Right renal cortex interstitium (tissue), 3 donors: ENCODE measurements at places on chromosomes 3 and 15. TPM values are rescaled to one million over a fixed set of nuclear protein-coding genes. Genes with fewer than 3 reads are reported as not detected.

The CLDN16 gene
- polyA plus RNA-seq, result 49.3 TPM

The DPPA4 gene
- polyA plus RNA-seq, result 5.2 TPM

The RPS17 gene
- polyA plus RNA-seq, result 2,225 TPM

The UBR1 gene
- polyA plus RNA-seq, result 23.8 TPM

The CFAP20DC gene
- polyA plus RNA-seq, result 5.0 TPM

The MED12L gene
- polyA plus RNA-seq, result 1.6 TPM

The VGLL3 gene
- polyA plus RNA-seq, result 3.0 TPM

The ARL14 gene
- polyA plus RNA-seq, result not detected

GRCh38 chr3:31876331-31876730 is 104.7 kb downstream of the OSBPL10 start:
- no peak for DNase-seq

DNA sequence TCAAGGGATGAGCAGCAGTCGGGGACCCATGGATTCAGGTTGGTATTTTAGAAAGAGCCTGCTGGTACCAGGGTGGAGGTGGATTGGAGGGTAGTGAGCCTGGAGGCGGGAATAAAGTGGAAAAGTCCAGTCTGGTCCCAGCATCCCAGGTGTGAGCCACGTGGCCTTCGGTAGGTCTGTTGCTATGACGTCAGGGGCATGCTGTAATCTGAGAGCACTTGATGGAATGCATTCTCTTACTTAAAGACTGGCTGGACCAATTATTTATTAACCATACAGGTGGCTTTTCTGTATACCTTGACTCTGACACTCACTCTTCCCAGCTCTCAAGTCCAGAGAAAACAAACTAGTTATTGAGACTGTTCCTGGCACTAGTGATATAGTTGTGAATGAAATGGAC is 389.9 kb upstream of the RGMA start:
- DNase-seq, result no peak

GRCh38 chr3:189337673-189338091 is 165.9 kb downstream of the TPRG1 start:
- DNase-seq, result no peak

DNA sequence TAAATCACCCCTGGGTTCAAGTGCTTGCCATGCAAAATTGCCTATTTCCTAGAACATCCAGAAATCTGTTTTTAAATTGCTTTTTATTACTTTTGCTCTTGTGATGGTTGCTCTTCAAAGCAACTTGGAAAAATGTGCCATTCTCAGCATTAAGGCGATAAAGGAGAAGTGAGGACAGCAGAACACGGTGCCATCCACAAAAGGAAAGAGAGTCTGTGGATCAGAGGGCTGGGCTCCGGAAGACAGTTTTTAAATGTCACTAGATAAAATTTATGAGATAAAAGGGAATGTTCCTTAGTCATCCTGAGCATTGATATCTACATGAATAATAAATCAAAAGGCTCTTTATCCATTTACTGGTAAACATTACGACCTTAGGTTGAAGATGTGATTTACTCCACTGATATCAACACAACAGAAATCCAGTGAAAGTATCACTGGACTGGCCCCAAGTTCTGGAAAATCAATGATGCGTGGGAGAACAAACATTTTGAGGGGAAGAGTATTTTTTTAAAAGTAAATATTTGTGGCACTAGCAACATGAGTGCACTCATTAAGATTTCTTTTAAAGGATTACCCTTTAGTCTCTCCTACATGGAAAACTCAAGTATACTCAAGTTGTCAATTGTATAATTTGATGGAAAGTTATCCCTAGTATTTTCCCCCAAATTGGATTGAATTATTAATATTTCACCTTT is 554.7 kb downstream of the FHIT start:
- DNase-seq, result no peak

- no peak for DNase-seq
Observed at GRCh38 chr15:96334705-96335410, 4.4 kb downstream of the NR2F2 start.

DNA sequence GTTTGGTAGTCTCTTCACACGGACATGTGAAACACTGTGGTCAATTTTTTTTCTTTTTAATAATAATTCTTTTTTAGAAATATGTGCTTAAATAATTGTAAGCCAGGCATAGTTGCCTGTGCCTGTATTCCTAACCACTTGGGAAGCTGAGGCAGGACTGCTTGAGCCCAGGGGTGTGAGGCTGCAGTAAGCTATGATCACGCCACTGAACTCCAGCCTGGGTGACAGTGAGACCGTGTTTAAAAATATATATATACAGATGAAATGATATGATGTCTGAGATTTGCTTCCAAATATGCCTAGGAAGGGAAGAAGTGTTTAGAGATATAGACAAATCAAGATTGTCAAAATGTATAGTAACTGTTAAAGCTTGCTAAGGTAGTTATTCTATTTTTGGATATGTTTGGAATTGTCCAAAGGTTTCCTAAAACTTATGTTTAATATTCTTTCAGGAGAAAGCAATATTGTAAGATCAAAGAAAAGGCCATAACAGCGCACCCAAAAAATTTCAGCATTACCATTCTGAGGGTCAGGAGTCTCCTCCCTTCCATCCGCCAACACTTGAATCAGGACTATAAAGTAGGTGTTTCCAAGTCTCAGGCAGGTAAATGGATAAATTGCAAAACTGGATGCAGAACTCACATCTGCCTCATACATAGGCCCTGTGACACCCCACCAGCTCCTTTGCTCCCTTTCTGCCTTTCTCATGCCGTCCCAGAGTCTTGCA is 532 bp upstream of the SELENOT start:
- DNase-seq, result no peak

- no peak for DNase-seq
Observed at GRCh38 chr3:171776411-171776810, 33.9 kb downstream of the PLD1 start.

DNA sequence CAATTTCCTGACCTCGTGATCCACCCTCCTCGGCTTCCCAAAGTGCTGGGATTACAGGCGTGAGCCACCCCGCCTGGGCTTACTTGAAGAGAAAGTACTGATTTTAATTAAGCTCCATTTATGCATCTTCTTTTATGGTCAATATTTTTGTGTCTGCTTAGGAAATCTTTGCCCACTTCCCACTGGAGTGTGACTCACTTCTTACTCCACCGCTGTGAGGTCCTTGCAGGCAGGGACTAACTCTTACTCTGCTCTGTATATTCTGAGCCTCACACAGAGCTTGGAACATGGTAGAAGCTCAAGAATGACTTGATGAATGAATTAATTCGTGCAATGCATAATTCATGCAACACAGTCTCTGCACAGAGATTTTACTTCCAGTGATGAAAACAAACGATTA is 2.9 kb upstream of the TM4SF19 start:
- no peak for DNase-seq

DNA sequence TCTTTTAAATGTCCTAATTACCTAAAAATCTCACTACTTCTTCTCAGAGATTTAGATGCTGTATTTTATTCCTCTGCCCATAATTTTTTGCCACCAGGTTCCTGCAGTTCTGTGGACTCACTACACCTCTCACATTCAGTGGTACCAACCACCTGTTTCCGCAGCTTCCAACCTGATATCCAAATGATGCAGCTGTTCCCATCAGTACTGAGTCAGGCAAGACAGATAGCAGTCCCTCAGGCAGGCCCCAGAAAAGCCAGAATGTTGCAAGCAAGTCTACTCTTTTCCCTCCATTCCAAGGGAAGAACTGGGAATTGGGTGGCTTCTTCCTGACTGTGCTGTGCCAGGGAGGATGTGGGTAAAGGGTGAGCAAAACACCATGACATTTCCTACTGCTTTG is 39.0 kb downstream of the MNS1 start:
- DNase-seq, result no peak

- DNase-seq, result no peak
Observed at GRCh38 chr3:194046995-194047645, 88.8 kb upstream of the HES1 start.

DNA sequence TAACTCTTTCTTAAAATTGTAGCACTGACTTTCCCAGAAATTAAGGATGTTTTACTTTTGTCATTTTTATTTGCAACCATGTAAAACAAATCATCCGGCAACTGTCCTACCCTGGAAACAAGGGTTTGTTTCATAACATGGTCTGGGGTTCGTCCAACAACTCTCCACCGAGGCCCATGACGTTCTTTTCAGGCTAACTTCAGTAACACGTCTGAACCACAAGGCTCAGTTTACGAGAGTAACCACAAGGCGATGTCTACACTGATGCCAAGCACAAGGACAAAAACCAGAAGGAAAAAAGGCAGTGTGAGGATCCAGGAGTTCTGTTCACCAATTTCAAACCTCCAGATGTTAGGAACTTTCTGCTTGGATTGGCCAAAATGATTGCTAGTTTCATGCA is 546.1 kb downstream of the NTRK3 start:
- no peak for DNase-seq

GRCh38 chr15:100042558-100042957 is 299.2 kb downstream of the ADAMTS17 start:
- no peak for DNase-seq

DNA sequence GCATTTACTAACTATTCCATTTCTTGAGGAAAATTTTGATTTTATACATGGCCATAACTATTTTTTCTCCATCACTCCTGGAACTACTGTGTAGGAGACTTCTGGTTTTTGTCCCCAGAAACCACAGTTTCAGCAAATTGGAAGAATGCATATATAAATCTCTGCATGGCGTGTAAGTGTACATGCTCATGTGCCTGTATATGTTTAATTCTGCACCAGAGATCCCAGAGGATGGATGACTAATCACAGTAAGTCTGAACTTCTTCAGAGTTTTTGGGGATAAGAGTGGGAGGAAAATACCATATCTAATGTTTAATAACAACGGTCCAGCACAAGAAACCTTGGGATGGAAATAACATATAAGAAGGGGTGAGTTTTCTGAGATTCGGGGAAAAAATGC is 10.9 kb upstream of the COL6A6 start:
- DNase-seq, result no peak

DNA sequence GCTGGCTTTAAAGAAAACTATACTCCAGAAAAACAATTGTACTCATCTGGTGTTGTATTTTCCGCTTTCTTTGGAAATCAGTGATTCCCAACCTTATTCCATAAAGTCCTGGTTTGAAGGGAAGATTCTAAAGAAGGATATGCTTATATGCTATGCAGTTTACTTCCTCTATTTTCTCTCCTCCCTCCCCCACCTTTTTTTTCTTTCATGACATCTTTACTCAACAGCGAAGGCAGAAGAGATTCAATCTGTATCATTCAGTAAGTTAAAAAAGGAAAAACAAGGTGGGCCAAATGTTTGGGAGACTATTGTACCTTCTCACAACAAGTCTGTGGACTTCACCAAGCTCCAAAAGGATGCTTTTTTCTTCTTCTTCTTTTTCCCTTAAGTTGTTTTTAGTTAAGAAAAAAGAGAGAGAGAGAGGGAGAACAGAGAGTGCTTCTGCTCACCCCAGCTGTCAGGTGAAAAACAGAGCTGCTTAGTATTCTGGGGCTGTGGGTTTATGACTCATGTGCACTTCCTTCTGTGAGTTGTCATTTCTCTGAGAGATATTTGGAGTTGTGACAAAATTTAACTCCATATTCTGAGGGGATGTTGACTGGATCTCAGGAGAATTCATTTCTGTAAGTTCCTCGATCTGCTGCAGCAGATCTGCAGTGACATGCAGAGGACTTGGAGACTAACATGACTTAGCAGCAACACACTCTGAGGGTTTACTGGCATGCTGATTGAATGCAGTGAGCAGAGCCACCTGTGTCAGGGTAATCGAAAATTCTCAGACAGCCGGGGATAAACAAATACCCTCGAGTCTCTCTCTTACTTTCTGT is 70.7 kb downstream of the SSR3 start:
- DNase-seq, result no peak

GRCh38 chr15:75109736-75110130 is 86.3 kb downstream of the PPCDC start:
- DNase-seq, result no peak

- DNase-seq, result no peak
Observed at GRCh38 chr3:6512172-6512800, 348.6 kb upstream of the GRM7 start.

- no peak for DNase-seq
Observed at GRCh38 chr3:144875211-144875610, 903.6 kb downstream of the DIPK2A start.

DNA sequence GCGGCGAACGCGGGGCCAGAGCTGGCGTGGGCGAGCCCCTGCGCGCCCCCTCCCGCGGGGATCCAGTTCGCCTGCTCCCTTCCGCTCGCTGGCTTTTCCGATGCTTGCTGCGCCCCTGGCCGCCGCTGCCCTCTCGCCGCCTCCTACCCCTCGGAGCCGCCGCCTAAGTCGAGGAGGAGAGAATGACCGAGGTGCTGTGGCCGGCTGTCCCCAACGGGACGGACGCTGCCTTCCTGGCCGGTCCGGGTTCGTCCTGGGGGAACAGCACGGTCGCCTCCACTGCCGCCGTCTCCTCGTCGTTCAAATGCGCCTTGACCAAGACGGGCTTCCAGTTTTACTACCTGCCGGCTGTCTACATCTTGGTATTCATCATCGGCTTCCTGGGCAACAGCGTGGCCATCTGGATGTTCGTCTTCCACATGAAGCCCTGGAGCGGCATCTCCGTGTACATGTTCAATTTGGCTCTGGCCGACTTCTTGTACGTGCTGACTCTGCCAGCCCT is 721 bp downstream of the P2RY1 start:
- DNase-seq, result no peak

- DNase-seq, result no peak
Observed at GRCh38 chr3:36823806-36824205, 59.5 kb upstream of the DCLK3 start.

DNA sequence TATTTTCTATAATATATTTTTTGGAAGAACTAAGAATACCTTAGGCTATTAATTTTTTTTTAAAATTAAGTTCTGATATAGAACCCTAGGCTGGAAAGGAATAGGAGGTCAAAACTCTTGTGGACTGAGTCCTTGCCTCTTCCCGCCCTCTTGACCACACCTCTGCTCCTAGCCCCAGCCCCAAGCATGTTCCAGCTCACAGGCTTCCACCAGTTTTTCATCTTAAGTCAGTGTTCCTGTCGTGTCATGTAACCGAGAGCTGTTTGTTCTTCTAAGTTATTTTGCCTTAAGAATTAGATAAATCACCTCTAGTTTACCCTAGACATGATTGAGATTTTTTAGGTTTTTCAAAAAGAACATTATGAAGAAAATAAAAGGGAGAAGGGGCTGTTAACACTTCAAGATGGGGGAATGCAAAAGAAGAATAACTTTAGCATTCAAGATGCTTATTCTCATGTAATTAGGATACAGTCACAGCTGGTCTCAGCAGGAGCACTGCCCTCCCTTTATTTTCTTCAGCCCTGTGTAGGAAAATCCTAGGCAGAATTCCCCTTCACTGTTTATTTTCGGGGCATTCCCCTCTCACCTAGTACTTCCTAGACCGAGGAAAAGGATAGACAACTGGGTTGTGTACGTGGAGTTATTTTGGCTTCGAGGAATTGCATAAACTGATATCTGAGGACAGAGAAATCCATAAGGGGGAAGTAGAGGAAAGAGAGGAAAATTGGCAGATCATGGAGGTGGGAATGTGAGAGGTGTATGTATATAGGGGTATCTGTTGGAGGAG is 110.2 kb downstream of the CMSS1 start:
- no peak for DNase-seq

DNA sequence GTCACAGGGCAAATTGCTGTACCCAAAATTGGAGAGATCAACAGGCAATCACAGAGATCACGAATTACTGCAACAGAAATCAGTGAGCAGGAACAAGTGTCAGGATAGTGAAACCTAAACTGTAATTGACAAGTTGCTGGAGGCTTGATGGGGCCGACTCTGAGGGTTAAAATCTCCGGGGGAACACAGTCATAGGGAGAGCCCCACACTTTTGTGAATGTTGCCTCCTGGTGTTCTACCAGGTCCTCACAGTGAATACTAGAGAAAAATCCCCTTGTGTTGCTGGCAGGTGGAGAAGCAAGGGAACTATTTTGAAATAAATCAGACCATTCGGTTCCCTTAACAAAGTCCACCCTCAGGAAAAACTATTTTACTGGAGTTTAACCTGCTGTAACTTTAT is 697.5 kb upstream of the CBLB start:
- no peak for DNase-seq

- DNase-seq, result no peak
Observed at GRCh38 chr3:197468866-197469382, 86.8 kb downstream of the BDH1 start.
